SW 1271 (cell line): ENCODE measurements at places on chromosomes 2 and 18.

DNA sequence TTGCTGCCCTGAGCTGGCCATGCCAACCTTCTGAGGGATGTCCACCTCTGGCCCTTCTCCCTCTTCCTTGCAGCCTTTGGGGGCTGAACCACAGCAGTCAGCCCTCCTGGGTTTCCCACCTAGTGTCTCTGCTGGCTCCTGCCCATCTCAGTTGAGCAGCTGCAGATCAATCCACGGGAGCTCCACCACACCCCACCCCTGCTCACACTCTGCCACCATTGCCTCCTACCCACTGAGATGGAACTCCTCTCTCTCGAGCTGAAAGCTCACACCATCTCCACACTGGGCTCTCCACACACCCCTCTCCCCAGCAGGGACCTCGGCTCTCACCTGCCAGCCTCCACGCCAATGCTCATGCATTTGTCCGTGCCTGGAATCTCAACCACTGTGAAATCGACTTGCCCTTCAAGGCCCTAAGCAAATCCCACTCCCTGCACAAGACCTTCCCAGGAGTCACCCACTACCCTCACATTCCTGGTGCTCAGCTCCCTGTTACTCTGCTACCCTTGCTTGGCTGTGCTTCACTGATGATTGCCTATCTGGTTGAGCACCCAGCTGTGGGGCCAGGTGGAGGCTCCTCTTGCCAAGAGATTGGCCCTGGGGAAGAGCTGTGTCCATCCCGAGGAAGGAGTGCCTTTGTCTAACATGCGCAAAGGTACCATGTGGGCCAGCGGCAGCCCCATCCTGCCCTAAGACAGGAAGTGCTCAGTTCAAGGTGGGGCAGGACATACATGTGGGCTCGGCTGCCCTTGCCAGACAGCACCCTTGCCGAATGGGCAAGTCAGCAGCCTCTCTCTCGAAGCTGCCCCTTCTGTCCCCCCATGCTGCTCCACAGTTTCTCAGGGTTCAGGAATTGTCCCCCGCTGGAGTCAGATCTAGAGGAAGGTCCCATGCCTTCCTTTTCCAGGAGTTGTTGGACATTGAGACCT lies 208.7 kb downstream of the CYP26B1 start:
- DNase-seq: no peak

DNA sequence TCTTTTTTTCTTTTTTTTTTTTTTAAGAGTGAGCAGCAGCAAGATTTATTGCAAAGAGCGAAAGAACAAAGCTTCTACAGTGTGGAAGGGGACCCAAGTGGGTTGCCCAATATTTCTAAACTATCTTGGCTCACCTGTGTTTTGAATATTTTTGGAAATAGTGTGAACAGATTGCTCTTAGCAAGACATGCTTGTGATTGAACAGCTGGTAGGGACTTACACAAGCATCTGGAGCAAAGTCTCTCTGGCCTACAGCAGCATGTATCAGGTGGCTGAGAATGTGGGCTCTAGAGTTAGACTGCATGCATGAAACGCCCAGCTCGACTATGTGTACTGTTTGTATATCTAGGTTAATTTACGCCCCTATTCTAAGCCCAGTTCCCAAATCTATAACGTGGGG lies 40.3 kb upstream of the FBXO11 start:
- no peak for DNase-seq

- DNase-seq: no peak
Measured at GRCh38 chr2:19914266-19914975, 12.6 kb upstream of the TTC32 start.

- no peak for DNase-seq
Measured at GRCh38 chr18:58618822-58619595, 9.9 kb downstream of the ALPK2 start.

- no peak for DNase-seq
Measured at GRCh38 chr2:54455131-54455562, 980 bp upstream of the SPTBN1 start.

DNA sequence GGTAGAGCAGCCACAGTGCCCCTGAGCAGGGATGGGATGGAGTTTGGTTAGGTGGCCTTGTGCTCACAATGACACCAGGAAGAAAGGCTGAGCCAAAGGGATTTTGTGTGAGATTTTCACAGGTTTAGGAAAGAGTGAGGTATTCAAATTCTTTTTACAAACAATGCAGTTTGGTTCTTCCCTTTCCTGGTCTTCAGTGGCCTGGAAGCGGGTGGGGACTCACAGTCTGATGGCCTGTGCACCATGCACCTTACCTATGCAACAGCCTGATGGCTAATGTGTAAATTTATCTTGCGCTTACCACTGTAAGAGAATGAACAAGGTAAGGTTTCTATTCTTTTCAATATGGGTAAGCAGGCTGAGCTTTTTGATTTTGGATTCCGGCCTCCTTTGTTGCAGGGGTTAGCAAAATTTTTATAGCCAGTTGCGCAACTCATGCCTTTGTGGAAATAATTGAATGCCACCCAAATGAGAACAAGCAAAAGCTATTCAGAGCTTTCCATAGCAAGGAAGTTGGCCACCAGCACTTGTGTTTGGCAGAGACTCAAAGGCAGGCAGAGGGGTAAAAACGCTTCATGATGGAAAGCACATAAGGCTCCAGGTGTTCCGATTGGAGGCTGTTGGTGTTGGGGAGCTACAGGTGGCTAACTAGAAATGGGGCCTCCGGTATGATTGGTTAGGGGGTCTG lies 23.8 kb upstream of the IL1R2 start:
- DNase-seq: no peak

DNA sequence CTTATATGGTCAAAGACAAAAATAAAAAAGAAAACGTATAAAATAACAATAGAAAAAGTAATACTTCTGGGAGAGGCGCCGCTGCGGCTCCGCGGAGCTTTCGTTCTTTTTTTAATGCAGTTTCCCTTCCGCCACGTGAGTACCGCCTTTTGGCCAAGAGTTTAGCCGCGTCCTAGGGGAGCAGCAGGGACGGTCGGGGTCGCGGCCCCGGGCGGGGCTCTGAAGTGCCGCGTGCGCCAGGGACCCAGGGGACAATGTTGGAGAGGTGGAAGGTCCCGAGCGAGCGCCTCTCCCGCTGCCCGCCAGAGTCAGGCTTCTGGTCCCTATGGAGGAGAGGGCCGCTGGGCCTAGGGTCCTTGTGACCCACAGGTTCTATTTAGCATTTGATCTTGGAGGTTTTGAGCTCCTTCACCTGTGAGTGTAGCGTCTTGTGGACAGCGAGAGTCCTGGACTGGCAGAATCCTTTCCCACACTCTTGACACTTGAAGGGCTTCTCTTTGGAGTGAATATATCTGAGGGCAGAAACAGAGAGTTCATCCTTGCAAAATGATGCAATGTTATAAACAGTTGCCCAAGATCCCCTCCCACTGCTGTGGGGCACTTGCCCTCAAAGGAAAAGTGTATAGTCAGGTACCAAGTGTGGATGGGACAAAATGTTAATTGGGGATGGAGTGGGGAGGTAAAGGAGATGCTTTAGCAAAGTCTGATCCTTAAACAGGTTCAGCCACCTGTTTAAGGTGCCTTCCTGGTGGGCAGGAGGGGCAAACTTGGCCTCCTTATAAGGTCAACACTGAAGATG lies 6.3 kb downstream of the OSR1 start:
- no peak for DNase-seq

GRCh38 chr2:187855689-187856088 lies 301.5 kb upstream of the TFPI start:
- DNase-seq: no peak

DNA sequence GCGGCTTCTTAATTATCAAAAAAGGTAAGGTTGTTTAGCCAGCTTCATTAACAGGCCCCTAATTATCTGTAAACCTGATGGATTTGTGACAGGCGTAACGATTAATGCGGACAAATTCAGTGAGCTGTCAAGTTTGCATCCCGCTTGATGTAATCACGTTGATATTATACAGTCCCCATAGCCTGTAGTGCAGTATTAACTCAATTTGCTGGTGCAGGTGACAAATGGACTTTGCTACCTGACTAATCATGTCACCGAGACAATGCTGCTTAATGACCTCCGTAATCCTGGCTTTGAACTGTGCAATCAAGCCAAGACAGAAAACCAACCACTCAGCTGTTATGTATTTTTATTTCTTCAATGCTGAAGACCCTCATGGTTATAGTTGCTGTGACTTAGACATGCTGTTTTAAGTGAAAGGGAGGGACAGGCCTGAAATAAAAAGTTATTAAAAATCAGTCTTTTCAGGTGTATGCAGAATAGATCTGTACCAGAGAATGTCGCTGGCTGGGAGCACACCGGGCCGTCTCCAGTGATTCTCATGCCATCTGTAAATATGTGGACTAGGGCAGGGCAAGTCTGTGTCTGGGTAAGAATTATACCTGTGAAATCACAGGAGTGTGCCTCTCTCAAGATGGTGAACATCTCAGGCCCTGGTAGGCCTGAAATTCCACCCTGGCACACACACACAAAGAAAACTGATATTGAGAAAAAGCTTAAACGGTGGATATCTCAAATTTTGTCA lies 4.3 kb downstream of the TSHZ1 start:
- DNase-seq: no peak

- no peak for DNase-seq
Measured at GRCh38 chr2:203900253-203900652, 32.7 kb downstream of the CTLA4 start.

GRCh38 chr2:198654646-198655045 lies 803.1 kb downstream of the SATB2 start:
- DNase-seq: no peak

GRCh38 chr2:64857581-64858471 lies 131.4 kb upstream of the SLC1A4 start:
- no peak for DNase-seq

DNA sequence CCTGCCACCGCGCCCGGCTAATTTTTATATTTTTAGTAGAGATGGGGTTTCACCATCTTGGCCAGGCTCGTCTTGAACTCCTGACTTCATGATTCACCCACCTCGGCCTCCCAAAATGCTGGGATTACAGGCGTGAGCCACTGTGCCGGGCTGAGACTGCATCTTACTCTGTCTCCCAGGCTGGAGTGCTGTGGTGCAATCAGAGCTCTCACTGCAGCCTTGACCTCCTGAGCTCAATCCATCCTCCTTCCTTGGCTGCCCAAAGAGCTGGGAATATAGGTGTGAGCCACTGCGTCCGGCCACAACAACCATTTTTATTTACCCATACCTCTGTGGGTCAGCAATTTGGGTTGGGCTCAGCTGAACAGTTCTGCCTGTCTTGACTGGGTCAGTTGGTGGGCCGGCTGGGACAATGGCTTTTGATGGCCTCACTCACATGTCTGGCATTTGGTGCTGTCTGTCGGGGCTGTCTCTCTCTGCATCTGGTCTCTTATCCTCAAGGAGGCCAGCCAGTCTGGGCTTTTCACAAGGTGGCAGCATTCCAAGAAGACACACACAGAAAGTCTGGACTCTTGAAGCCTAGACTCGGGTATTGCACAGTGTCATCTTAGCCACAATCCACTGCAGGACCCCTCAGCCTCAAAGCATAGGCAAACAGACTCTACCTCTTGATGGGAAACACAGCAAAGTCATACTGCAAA lies 116.8 kb upstream of the GATA6 start:
- DNase-seq: no peak

DNA sequence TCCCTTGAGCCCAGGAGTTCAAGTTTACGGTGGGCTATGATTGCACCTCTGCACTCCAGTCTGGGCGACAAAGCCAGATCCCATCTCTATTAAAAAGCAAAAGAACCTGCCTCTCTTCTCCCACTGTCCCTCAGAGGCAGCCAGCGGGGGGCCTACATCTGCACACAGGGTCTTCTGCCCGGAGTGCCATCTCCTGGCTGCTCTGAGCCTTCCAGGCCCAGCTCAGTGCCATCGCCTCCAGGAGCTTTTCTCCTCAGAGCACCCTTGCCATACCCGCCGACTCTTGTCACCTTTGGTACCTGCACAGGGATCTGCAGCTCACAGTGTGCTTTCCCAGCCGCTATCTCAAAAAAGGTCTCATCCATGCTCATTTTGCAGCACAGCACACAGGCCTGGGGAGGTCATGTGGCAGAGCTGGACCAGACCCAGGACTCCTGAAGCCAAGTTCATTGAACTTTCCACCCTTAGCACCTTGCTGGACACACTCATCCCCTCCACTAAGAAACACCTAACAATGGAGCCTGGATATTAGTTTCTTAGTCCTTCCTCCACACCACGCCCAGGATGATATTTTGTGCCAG lies 186.3 kb downstream of the HAUS1 start:
- DNase-seq: no peak

GRCh38 chr18:68721681-68722583 lies 7.0 kb upstream of the TMX3 start:
- no peak for DNase-seq

DNA sequence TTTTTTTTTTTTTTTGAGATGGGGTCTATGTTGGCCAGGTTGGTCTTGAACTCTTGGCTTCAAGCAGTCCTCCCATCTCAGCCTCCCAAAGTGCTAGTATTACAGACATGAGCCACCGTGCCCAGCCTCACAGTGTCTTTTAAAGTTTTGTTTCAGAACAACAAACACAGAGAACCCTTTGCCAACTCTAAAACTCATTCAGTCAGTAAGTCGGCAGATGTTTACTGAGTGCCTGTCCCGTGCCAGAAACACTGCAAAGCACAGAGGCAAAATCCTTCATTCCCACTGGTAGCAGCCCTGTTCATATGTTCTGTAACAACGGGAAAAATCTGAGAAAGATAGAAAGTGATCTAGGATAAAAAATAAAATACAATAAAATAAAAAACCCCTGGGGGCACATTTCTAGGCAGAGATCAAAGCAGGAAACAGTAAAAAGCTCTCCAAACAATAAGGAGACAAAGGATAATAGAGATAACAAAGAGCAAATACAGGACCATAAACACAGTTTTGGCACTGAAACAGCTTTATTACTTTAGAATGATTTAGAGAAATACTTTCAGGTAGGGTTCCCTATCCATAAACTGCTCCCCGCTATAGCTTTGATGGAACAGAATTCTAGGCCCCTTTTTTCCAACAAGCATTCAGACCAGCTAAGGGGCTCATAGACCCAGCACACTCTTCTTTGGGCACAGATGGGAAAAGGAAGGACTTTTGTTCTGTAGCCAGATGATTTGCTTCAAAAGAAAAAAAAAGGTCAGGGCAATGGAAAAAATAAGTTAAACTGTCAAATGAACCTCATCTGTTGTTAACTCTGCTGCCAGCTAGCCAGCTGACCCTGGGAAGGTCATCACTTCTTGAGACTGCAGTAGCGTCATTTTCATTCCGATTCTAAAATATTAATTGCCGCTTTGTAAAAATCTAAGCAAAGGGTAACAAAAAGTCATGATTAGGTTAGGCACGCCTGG lies 212.3 kb downstream of the CDH20 start:
- DNase-seq: no peak

- no peak for DNase-seq
Measured at GRCh38 chr18:8834881-8835280, 129.5 kb downstream of the MTCL1 start.

GRCh38 chr2:27377618-27378095 lies 2.9 kb downstream of the ZNF513 start:
- no peak for DNase-seq

DNA sequence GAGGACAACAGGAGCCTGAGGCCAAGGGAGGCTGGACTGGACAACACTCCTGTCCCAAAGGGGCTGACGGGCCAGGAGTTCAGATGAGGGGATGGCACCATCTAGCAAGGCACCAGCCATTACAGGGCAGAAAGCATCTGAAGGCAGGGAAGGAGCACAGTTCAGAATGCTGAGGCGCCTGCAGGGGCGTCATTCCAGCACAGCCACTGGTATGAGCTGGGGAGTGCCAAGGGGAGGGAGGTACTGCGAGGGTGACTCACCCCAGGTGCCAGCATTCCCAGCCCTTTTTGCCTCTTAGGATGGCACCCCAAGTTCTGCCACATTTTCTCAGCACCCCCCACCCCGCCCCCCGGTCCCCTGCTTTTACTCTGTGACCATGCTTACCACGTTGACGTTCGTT lies 129.8 kb upstream of the EPAS1 start:
- DNase-seq: no peak

GRCh38 chr2:143125717-143126116 lies 3.5 kb upstream of the ARHGAP15 start:
- DNase-seq: no peak
